Renal pelvis (tissue), 12 donors: ENCODE measurements at places on chromosomes 5 and 9. TPM values are rescaled to one million over a fixed set of nuclear protein-coding genes. Genes with fewer than 3 reads are reported as not detected.

GRCh38 chr5:25107853-25108252 is 463.1 kb upstream of the CDH10 start:
- DNase-seq: no peak

DNA sequence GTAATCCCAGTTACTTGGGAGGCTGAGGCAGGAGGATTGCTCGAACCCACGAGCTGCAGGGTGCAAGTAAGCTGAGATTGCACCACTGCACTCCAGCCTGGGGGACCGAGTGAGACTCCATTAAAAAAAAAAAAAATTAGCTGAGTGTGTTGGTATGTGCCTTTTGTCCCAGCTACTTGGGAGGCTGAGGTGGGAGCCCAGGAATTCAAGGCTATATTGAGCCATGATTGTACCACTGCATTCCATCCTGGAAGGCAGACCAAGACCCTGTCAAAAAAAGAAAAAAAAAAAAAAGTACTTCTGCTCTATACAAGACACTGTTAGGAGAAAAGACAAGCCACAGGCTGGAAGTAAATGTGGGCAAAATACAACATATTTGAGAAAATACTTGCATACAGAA is 68.5 kb upstream of the FBXW11 start:
- no peak for DNase-seq

DNA sequence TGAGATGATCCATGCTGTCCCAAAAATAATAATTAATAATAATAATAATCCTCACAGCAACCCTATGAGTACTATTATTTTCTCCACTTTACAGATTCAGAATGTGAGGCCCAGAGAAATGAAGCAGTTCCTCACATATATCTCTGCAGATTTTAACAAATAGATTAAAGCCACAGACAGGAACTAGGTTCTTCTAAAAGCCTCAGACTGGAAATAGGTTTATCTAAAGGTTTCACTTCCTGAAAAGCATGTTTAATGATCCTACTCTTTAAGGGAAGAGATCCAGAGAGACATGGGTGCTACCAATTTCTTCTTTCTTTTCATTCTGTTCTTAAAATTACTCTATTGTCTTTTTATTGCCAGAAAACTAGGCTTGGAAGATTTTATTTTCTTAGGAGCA is 1079.4 kb upstream of the COX7C start:
- no peak for DNase-seq

GRCh38 chr5:141234109-141234667 is 11.0 kb upstream of the PCDHB15 start:
- DNase-seq: peak; percentile 10

- no peak for DNase-seq
Measured at GRCh38 chr5:103451261-103451660, 111.3 kb downstream of the NUDT12 start.

DNA sequence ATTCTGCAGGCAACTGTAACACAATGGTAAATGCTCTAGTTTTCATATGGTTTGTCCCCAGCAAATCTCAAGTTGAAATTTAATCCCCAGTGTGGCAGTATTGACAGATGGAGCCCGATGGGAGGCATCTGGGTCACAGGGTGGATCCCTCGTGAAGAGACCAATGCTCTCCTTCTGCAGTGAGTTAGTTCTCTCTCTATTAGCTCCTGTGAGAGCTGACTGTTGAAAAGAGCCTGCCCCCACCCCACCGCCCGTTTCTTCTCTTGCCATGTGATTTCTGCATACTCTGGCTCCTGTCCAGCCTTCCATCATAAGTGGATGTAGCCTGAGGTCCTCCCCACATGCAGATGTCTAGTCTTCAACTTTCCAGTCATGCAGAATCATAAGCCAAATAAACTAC is 27.0 kb downstream of the IARS1 start:
- DNase-seq: no peak

GRCh38 chr5:142746532-142747433 is 23.4 kb upstream of the ARHGAP26 start:
- no peak for DNase-seq

- no peak for DNase-seq
Measured at GRCh38 chr5:60794691-60795090, 49.4 kb downstream of the ELOVL7 start.

GRCh38 chr9:120865176-120865575 is 11.8 kb downstream of the PHF19 start:
- DNase-seq: no peak

- DNase-seq: peak; percentile 12
Measured at GRCh38 chr5:35436400-35437057, 181.1 kb upstream of the SPEF2 start.

Gene FIBCD1
- polyA plus RNA-seq: 0.79 TPM

Gene ZNG1A
- polyA plus RNA-seq: 58.3 TPM
